Skeletal muscle cell (primary cell): ENCODE measurements at places on chromosomes 3 and 15.

- DNase-seq = no peak
Observed at GRCh38 chr15:31020542-31020941, 29.1 kb upstream of the MTMR10 start.

- no peak for DNase-seq
Observed at GRCh38 chr15:81060907-81061306, 60.2 kb downstream of the TLNRD1 start.

DNA sequence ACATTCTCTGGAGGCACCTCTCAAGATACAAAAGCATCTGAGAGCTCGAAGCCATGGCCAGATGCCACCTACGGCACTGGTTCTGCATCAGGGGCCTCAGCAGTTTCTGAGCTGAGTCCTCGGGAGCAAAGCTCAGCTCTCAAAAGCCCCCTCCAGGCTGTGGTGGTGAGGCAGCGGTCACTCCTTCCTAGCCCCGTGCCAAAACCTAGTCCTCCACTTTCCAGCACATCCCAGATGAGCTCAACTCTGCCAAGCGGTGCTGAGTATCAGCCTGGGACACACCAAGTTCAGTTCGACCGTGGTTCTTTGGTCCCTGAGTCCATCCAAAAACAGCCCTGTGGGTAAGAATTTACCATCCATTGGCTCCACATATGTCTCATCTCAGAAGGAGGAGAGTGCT, 79.3 kb upstream of the STT3B start:
- DNase-seq = no peak

GRCh38 chr3:58419780-58420507, 13.7 kb downstream of the PDHB start:
- no peak for DNase-seq

DNA sequence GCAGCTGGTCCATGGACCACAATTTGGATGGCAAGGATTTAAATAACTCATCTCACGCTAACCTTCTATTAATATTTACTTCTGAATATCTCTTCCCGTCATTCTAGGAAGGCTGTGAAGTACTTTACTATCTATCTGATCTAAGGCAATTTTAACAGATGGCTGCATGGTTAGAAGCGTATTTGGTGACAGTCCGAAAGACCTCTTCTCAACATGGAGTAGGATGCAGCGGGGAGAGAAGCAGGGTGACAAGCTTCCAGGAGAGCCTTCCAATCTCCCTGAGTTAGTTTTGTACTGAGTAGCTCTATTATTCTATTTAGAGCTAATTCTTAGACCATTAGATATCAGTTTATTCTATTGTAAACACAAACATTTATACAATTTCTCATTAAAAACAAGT, 309.4 kb downstream of the PLCL2 start:
- no peak for DNase-seq

DNA sequence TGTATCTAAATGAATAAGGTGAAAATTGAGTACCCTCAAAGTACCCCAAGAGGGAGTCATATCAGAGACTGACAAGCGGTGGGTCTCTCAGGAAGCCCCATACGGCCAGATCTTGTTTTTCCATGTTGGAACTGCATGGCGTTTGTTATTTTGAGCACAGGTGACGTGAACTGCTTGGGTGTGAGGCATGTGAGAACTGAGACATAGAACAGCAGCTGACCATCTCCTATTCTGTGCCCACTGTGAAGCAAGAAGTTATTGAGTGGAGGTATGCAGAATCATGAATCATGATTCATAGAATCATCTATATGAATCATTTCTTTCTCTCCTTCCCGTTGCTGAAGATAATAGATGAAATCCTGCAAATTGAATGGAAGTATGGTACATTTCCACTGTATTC, 4.6 kb downstream of the VPS8 start:
- DNase-seq = peak; percentile 26

DNA sequence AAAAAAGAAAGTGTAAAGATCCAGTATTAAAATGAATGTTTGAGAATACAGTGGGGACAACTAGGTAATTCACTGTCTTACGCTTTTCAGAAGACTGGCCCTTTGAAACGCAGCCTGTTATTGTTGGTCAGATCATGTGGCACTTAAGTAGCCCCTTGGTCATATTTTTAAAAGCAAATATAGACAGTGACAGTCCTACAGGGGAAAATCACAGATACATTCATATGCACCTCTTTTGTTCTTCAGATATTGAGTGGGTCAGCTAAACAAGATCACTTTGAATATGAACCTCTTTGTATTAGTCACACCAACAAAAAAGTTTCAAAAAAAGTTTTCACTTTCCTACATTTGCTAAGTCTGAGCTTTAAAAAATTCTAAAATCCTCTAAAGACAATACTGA, 36.0 kb downstream of the TIGIT start:
- DNase-seq = no peak

- no peak for DNase-seq
Observed at GRCh38 chr15:61030451-61030850, 198.7 kb downstream of the RORA start.

DNA sequence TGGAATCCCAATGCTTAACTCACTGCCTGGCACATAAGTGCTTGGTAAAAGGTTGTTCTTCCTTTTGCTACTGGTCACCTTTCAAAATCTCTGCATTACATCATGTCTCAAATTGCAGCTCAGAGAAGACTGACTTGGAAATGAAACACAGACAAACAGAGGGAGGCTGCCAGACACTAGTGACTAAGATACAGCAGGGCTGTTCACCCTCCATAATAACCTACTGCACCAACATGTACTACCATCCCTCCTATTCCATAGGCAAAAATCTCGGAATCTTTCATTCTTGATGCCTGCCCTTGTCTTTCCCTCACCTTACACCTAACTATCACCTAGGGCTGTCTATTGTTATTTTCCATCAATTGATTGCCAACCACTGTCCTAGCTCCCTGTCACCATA, 502.3 kb upstream of the ADAMTS9 start:
- no peak for DNase-seq

DNA sequence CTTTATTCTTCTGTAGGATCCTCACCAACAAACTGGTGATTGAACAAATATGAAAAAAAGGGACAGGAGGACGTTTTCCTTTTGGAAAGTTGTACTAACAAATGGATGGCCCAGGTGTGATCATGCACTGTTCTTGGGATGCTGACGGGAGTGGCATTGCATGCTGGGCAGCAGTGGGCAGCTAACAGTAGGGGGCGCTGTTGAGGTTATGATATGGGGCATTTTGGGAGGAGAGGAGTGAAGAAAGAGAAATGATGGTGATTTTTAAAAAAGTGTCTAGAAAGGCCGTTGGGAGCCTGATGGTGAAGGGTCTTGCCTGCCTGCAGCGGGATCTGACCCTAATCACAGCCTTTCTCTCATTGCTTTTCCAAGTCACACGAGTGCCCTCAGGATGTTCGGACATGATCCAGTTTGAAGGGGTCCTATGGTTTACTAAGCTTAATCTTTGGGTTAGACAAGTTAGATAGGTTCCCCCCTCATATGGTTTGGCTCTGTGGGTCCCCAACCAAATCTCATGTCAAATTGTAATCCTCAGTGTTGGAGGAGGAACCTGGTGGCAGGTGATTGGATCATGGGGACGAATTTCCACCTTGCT, 46.2 kb upstream of the PRTG start:
- no peak for DNase-seq

- DNase-seq = no peak
Observed at GRCh38 chr3:151992326-151993041, 119.0 kb downstream of the SUCNR1 start.

- no peak for DNase-seq
Observed at GRCh38 chr3:55162031-55162795, 234.4 kb upstream of the LRTM1 start.

DNA sequence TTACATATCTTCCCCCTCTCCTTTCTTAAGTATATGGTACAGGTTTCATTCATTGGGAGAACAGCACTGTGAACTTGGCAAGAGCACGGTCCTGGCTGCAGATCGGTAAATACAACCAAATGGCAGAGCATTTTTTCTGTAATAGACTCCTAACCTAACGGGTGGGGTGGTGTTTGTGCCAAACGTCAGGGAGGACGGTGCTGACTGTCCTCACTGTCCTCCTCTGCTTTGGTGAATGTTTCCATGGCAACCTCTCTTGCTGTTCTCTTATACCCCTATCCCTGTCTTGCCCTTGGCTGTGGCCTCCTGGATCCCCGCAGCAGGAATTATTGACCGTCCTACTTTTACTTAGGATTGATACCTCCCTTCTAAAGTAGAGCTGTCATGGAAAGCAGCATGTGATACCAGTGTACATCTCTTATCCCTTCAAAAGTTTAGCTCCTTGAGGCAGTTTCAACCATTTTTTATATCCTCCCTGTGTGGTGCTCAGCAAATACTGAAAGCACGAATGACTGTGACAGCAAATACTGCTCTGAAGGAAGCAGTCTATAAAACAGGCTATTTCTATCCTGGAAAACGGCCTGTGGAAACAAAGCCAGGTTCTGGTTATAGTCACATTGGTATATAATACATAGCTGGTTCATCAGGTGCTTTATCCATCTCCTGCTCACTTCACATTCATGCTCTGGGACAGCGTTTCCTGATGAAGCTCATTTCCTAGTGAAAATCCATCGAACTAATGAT, 275.4 kb upstream of the C2CD4B start:
- no peak for DNase-seq

GRCh38 chr3:188126934-188127333, 27.0 kb upstream of the LPP start:
- DNase-seq = no peak

DNA sequence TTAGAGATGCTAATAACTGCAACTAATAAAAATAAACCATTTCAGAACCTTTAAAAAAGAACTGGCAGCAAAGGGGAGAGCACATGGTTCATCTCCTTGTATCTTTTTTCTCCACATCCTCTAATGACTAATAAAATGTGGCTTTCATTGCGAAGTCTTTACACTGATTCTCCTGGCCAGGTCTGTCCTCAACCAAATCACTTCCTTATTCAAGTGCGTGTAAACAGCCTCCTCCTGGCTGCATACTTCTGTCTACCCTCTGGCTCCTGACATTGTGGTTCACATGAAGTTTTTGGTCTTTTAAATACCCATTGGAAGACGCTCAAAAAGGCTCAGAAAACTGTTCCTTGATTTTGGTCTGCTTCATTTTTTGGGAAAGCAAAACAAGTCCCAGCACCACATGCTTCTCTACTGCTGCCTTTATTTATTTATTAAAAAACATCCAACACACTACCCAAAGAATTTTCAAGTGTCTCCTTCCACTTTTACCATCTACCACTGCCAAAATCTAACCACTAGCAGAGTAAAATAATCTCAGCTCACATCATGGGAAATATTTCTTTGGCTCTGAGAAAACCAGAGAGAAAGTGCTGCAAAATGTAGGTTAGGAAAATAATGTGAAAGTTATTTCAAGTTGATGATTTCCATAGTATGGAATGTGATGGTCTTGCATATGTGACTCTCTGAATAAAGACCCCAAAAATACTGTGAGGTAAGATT, 85.1 kb downstream of the EFL1 start:
- DNase-seq = no peak
